ENCODE measurements at places on chromosomes 7 and 10.

DNA sequence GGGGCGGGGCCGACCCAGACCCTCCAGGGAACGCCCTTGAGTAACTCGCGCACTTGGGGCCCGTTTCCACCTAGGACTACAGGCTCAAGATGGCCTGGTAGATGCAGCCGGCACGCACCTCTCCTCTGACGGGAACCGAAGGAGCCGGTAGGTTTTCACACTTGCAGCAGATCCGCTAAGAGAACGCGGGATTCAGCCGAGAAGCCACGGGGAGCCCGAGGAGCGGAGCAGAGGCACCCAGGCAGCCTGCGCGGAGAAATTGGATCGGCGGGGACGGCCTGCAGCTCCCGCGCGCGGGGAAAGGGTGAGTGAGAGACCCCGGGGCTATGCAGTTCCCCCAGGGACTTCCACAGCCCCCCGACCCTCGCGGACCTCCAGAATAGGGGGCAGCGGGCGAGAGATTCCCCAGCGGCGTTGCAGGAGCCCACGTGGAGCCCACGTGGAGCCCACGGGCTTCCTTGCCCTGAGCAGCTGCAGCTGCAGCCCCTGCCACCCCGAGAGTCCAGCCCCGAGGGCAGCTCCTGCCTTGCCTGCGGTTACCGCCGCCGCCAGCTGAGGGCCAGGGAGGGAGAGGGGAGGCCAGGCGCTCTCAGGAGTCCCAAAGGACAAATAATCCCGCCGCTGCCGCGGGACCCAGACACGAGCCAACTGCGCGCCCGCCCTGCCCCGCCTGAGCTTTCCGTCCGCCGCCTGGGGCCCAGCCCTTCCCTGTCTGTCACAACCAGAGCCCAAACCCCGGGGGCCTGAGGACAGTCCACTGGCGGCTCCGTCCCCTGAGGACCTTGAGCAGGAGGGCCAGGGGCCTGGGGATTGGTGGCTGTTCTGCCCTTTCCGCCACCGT, 13.1 kb downstream of the IFT22 start:
- H3K27ac ChIP-seq: peak overlapping the region; percentile 76
- DNase-seq: peak; percentile 73
- H3K27me3 ChIP-seq: peaks cover 26% of the 10 kb centered on the region
- peaks cover 10% of the 10 kb centered on the region for H3K4me1 ChIP-seq
- peaks cover 18% of the 10 kb centered on the region for H3K36me3 ChIP-seq

GRCh38 chr7:23852135-23852534, 142.1 kb downstream of the STK31 start:
- no peaks in the 10 kb centered on the region for H3K36me3 ChIP-seq
- no peak for DNase-seq
- H3K27ac ChIP-seq: no peak overlapping the region
- H3K4me3 ChIP-seq: no peak overlapping the region
- no peaks in the 10 kb centered on the region for H3K27me3 ChIP-seq
- no peaks in the 10 kb centered on the region for H3K4me1 ChIP-seq

- H3K27ac ChIP-seq: peak overlapping the region; percentile 30
- H3K4me1 ChIP-seq: peaks cover 41% of the 10 kb centered on the region
- peaks cover 3% of the 10 kb centered on the region for H3K27me3 ChIP-seq
- H3K36me3 ChIP-seq: peaks cover 18% of the 10 kb centered on the region
- no peak overlapping the region for H3K4me3 ChIP-seq
These were observed 84.6 kb upstream of the CAPZA2 start for GRCh38 chr7:116777651-116778281.

- H3K4me1 ChIP-seq: peaks cover 7% of the 10 kb centered on the region
- no peak overlapping the region for H3K27ac ChIP-seq
- H3K36me3 ChIP-seq: no peaks in the 10 kb centered on the region
- no peak overlapping the region for H3K4me3 ChIP-seq
- peaks cover 3% of the 10 kb centered on the region for H3K27me3 ChIP-seq
These were observed 30.1 kb downstream of the C10orf90 start for GRCh38 chr10:126640401-126640800.

GRCh38 chr10:101066146-101066895, 4.5 kb downstream of the KAZALD1 start:
- H3K4me1 ChIP-seq: peaks cover 27% of the 10 kb centered on the region
- no peak for DNase-seq
- H3K36me3 ChIP-seq: no peaks in the 10 kb centered on the region
- peak overlapping the region; percentile 85 for H3K27ac ChIP-seq
- peaks cover 36% of the 10 kb centered on the region for H3K27me3 ChIP-seq

GRCh38 chr7:135001390-135002165, 15.3 kb downstream of the AGBL3 start:
- H3K27me3 ChIP-seq: no peaks in the 10 kb centered on the region
- H3K27ac ChIP-seq: no peak overlapping the region
- peaks cover 19% of the 10 kb centered on the region for H3K36me3 ChIP-seq
- H3K4me1 ChIP-seq: peaks cover 3% of the 10 kb centered on the region
- H3K4me3 ChIP-seq: no peak overlapping the region
- no peak for DNase-seq

DNA sequence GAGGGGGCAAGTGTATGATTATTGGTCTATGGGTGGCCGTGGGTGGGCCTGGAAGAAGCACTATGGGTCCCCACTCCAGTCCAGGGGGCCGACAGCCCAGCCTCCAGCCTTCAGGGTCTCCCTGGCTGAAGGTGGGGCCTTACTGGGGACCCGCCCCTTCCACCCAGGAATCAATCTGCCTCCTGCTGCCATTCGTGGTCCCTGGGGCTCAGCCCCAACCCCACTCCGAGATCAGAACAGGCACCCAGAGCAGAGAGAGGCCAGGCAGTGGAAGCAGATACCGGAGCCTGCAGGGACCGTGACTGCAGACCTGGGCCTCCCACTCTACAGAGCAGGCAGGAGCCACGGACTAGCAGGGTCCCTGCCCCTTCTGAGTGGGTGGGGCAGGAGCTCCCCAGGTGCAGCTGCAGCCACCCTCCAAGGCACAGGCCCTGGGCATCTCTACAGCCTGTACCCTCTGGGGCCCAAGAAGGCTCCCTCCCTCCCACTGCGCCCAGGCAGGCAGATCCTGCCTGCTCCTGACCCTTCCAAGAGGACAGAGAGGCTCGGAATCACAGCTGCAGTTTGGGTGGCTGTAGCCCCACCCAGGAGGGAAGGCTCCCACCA, 13.6 kb upstream of the FOXL3 start:
- H3K36me3 ChIP-seq: no peaks in the 10 kb centered on the region
- H3K27ac ChIP-seq: no peak overlapping the region
- DNase-seq: no peak
- H3K4me1 ChIP-seq: no peaks in the 10 kb centered on the region

DNA sequence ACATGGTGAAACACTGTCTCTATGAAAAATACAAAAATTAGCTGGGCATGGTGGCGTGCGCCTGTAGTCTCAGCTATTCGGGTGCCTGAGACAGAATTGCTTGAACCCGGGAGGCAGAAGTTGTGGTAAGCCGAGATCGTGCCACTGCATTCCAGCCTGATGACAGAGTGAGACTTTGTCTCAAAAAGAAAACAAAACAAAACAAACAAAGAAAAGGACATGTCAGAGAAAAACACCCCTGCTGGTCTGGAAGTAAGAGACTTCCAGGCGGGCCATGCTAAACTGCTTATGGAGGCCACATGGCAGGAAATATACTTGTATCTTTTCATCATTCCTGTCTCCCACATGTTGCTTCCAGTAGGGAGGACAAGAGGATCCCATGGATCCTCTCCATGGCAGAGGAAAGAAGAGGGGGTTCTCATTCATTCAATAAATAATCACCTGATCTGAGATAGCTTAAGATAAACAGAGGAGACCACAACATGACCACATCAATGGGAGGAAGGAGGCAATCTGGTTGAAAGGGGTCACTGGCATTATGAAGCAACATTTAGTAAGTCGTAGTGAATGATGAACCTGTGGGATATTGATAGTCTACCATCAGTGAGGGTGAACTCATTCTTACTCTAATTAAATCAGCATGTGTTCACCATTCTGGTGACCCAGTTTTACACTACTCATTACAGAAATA, 60.5 kb upstream of the ZNF138 start:
- H3K4me3 ChIP-seq: no peak overlapping the region
- no peaks in the 10 kb centered on the region for H3K36me3 ChIP-seq
- H3K4me1 ChIP-seq: no peaks in the 10 kb centered on the region
- H3K27ac ChIP-seq: no peak overlapping the region
- no peaks in the 10 kb centered on the region for H3K27me3 ChIP-seq

GRCh38 chr7:34759477-34760125, 101.6 kb downstream of the NPSR1 start:
- H3K4me1 ChIP-seq: peaks cover 15% of the 10 kb centered on the region
- H3K36me3 ChIP-seq: no peaks in the 10 kb centered on the region
- peak overlapping the region; percentile 51 for H3K27ac ChIP-seq
- no peaks in the 10 kb centered on the region for H3K27me3 ChIP-seq
- no peak for DNase-seq

- H3K27me3 ChIP-seq: peaks cover 19% of the 10 kb centered on the region
- H3K36me3 ChIP-seq: no peaks in the 10 kb centered on the region
- DNase-seq: no peak
- H3K4me3 ChIP-seq: no peak overlapping the region
These were observed 321.9 kb downstream of the ACTR3B start for GRCh38 chr7:153081496-153081895.

- DNase-seq: peak; percentile 54
- H3K27ac ChIP-seq: no peak overlapping the region
- H3K27me3 ChIP-seq: peaks cover 5% of the 10 kb centered on the region
These were observed 38.3 kb downstream of the JAKMIP3 start for GRCh38 chr10:132104062-132104461.

- H3K27ac ChIP-seq: no peak overlapping the region
- no peaks in the 10 kb centered on the region for H3K4me1 ChIP-seq
- no peak overlapping the region for H3K4me3 ChIP-seq
- peaks cover 5% of the 10 kb centered on the region for H3K27me3 ChIP-seq
- DNase-seq: no peak
These were observed 93.4 kb downstream of the ZNF365 start for GRCh38 chr10:62467527-62467926.

DNA sequence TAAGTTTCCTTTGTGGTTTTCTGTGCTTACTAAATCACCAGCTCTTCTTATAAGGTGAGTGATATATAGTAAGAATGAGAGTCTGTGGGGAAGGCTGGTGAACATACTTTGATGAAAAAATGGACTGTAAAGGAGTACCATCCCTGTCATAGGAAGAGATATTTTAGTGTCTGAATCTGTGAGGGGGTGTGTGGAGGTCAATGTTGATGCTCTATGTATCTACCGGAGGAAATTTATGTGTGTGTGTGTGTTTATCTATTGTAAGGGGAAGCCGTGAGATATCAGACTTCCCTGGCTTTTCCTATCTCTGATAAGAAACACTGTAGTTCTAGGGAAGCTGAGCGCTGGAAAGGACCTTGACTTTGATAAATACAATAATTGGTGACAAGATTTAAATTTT, 179.0 kb downstream of the PCDH15 start:
- no peak overlapping the region for H3K27ac ChIP-seq
- no peaks in the 10 kb centered on the region for H3K4me1 ChIP-seq
- no peak overlapping the region for H3K4me3 ChIP-seq
- H3K36me3 ChIP-seq: no peaks in the 10 kb centered on the region
- no peak for DNase-seq
- no peaks in the 10 kb centered on the region for H3K27me3 ChIP-seq

GRCh38 chr10:26085549-26085948, 131.0 kb upstream of the GAD2 start:
- no peak overlapping the region for H3K27ac ChIP-seq
- H3K4me1 ChIP-seq: no peaks in the 10 kb centered on the region
- no peaks in the 10 kb centered on the region for H3K27me3 ChIP-seq

GRCh38 chr7:27933671-27934565, 194.0 kb downstream of the TAX1BP1 start:
- no peak overlapping the region for H3K4me3 ChIP-seq
- no peaks in the 10 kb centered on the region for H3K36me3 ChIP-seq
- peaks cover 4% of the 10 kb centered on the region for H3K4me1 ChIP-seq

GRCh38 chr7:77316219-77316978, 99.8 kb downstream of the GSAP start:
- H3K36me3 ChIP-seq: peaks cover 7% of the 10 kb centered on the region
- no peaks in the 10 kb centered on the region for H3K27me3 ChIP-seq
- no peak overlapping the region for H3K4me3 ChIP-seq

- H3K36me3 ChIP-seq: no peaks in the 10 kb centered on the region
- H3K4me1 ChIP-seq: peaks cover 7% of the 10 kb centered on the region
- no peak for DNase-seq
- no peaks in the 10 kb centered on the region for H3K27me3 ChIP-seq
- H3K4me3 ChIP-seq: no peak overlapping the region
These were observed 124.9 kb upstream of the NPVF start for GRCh38 chr7:25353196-25353595.

DNA sequence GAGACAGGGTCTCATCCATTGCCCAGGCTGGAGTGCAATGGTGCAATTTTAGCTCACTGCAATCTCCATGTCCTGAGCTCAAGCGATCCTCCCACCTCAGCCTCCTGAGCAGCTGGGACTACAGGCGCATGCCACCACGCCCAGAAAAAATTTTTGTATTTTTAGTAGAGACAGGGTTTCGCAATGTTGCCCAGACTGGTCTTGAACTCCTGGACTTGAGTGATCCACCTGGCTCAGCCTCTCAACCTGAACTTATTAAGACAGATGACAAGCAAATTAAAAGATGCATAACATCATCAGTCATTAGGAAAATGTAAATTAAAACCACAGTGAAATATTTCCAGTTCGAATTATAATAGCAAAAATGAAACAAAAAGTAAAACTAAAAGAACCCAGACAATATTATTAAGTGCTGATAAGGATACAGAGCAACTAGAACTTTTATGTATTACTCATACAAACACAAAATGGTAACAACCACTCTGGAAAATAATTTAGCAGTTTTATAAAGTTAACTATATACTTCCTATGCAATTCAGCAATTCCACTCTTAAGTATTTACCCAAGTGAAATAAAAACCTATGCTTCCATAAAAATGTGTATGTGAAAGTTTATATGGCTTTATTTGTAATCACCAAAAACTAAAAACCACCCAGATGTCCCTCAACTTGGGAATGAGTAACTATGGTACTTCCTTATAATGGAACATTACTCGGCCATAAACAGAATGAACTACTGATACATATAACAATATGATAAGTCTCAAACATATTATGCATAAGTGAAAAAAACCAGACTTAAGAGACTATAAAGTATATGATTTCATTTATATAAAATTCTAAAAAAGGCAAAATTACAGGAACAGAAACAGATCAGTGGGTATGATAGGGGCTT, 15.3 kb downstream of the ZFAND4 start:
- H3K36me3 ChIP-seq: peaks cover 15% of the 10 kb centered on the region
- H3K4me1 ChIP-seq: peaks cover 8% of the 10 kb centered on the region
- no peaks in the 10 kb centered on the region for H3K27me3 ChIP-seq
- DNase-seq: no peak

GRCh38 chr7:33725111-33726025, 180.0 kb upstream of the BMPER start:
- H3K4me3 ChIP-seq: no peak overlapping the region
- no peak overlapping the region for H3K27ac ChIP-seq
- peaks cover 20% of the 10 kb centered on the region for H3K27me3 ChIP-seq
- DNase-seq: no peak

GRCh38 chr7:105016068-105016708, 2.2 kb downstream of the KMT2E start:
- H3K4me3 ChIP-seq: peak overlapping the region; percentile 99
- H3K36me3 ChIP-seq: peaks cover 9% of the 10 kb centered on the region
- H3K27ac ChIP-seq: peak overlapping the region; percentile 100
- DNase-seq: no peak

- H3K27me3 ChIP-seq: no peaks in the 10 kb centered on the region
- H3K36me3 ChIP-seq: peaks cover 26% of the 10 kb centered on the region
- H3K4me1 ChIP-seq: peaks cover 5% of the 10 kb centered on the region
- DNase-seq: no peak
- H3K4me3 ChIP-seq: no peak overlapping the region
These were observed 6.3 kb upstream of the CFAP70 start for GRCh38 chr10:73364964-73365363.

GRCh38 chr7:36109013-36109627, 43.9 kb upstream of the EEPD1 start:
- H3K4me3 ChIP-seq: no peak overlapping the region
- no peaks in the 10 kb centered on the region for H3K27me3 ChIP-seq
- no peak for DNase-seq
- H3K36me3 ChIP-seq: no peaks in the 10 kb centered on the region
- H3K4me1 ChIP-seq: no peaks in the 10 kb centered on the region
